ENCODE measurements at places on chromosomes 7 and 10.

DNA sequence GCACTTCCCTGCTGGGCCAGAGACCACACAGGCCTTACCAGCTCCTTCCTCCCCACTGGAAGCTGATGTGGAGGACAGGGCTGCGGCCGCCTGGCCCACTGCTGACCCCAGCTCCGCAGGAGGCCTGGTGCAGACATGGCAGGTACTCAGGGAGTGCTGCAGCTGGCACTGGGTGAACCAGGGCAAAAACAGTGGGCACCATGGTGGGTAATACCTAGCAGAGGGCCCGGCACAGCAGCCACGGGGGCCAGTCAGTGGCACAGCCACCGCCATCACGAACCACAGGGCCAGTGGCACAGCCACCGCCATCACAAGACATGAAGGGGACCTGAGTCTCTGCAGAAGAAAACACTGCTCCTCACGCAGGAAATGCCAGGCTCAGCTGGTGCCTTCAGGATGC, 152.6 kb upstream of the PPP2R2D start:
- no peak for DNase-seq

DNA sequence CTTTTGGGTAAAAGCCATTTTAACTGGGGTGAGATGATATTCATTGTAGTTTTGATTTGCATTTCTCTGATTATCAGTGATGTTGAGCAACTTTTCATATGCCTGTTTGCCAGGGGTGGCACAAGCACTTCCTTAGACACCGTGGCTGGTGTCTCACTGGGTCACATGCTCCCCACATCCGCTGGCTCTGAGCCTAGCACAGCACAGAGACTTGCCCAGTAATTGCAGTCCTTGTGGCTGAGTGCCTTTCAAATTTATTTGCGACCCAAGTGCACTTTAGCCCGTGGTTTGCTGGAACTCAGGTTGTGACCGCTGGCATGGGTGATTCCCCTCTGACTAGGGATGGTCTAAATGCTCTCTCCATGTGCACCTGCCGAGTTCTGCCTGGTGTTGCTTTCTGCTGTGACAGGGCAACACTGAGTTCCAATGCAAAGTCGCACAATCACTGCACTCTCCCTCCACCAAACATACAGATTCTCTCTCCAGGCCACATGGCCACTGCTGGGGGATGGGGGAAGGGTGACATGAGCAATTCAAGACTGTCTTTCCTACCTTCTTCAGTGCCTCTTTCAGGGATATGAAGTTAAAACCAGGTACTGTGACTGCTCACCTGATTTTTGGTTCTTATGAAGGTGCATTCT, 66.5 kb downstream of the ZNF277 start:
- DNase-seq = no peak

DNA sequence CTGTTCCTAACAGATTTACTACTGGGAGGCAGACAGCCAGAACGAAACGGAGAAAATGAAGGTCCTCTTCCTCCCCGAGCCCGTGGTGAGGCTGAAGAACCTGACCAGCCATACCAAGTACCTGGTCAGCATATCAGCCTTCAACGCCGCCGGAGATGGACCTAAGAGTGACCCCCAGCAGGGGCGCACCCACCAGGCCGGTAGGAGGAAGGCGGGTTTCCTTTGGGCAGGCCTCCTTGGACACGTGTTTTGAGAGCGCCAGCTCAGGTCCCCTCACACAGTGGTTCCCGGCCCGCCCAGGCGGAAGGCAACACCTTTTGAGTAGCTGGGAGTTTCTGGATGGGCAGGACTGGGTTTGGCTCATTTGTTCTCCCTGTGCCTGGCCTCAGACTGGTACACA, 474.0 kb upstream of the FOXK1 start:
- DNase-seq = no peak

DNA sequence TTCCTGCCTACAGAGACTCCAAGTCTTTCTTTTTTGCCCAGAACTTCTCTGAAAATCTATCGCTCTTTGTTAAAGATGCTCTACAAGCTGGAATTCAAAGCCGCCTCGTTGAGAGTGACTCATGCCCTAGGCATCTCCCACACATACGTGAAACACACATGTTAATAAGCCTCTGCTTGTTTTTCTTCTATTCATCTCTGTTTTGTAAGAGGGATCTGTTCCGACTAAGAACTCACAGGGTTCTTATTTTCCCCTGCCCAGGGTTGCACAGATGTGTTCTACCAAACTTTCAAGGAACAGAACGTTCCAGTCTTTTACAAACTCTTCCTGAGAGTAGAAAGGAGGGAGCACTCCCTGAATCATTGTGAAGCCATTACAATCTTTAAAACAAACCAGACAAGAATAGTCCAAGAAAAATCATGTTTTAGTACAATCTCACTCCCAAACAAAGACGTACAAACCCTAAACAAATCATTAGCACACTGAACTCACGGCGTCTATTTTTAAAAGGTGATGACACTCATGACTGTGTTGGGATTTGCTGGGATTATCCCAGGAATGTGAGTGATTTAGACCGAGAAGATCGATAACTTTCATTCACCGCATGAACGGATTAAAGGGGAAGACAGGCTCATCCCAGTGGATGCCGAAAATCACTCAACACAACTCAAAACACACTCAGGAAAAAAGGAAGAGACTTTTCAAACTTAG, 55.3 kb upstream of the INPP5A start:
- no peak for DNase-seq

DNA sequence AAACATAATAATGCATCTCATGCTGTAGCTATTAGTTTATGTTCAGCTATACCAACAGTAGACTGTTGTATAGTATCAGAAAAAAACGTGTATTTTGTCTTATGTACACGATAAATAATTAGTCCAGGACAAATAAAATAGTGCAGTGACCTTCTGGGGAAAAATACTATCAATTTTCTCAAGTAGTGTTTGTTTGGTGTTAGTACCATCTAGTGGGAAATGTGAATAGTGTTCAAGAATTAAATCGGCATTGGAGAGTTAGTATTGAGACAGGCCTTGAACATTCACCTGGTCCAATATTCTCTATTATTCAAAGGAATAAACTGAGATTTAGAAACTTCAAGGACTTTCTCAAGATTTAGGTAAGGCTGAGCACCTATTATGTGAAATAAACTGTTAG, 21.7 kb upstream of the OR2A5 start:
- DNase-seq = no peak

DNA sequence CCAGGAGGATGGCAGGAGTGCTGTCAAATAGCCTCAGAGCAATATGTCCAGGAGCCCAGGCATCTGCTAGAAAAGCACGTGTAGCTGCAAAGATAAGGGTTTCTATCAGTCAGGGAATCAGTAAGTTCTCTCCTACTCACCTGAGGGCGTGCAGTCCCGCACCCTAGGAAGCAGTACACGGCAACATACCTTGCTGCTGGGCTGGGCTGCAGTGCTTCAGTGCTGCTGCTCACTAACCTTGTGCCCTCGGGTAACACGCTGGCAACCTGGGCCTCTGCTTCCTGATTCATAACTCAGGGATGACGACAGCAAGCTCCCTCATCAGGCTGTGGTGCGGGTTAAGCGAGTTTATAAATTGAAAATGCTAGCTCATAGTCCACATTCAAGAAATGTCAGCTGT, 29.5 kb upstream of the CCNY start:
- DNase-seq = no peak

- DNase-seq = no peak
Observed at GRCh38 chr10:9289811-9290210, 1235.3 kb downstream of the GATA3 start.

DNA sequence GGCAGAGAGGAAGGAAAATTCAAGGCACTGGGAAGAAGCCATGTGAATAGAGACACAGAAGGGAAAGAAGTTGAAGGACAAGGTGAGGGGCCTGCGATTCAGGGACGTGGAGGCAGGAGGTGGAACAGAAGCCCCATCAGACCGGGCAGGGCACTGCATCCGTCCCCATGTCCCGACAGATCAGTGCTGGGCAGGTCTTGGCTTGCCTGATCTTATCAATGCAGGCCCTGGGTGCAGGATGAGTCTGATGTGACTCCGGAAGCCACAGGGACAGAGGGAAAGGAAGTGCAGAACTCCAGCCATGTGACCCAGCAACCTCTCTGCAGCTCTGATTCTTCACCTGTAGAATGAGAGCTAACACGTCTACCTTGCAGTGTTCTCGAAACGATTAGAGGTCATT, 136.2 kb upstream of the CTBP2 start:
- no peak for DNase-seq

DNA sequence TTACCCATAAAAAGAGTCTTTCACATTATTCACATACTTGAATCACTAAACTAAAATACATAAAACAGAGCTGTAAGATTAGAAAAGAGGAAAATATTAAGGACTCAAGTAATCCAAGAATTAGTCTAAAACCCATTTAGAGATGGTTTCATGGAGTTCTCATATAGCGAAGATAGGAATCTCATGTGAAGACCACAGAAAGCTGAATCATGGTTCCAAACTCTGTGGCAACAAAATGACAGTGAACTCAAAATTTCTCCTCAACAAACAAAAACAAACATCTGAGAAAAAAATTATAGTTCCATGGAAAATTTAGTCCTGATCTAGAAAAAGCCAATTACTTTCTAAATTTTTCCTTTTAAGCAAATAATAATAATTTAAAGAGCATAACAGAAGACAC, 34.6 kb downstream of the BAZ1B start:
- DNase-seq = no peak

DNA sequence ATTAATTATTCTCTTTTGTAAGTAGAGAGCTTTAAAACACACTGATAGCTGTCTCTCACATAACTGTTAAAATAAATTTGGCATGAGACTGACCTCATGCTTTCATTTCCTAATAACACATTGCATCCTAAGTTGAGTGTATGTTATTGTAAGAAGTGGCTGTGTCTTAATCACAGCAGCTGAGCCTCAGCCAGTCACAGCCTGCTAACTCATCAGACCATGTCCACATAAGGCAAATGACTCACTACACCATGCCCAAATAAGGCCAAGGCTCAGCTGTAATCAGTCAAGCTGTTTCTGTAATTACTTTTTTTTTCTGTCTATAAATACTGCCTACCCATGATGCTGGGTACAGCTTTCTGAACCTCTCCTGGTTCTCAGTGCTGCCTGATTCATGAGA, 860.9 kb downstream of the XPNPEP1 start:
- no peak for DNase-seq

DNA sequence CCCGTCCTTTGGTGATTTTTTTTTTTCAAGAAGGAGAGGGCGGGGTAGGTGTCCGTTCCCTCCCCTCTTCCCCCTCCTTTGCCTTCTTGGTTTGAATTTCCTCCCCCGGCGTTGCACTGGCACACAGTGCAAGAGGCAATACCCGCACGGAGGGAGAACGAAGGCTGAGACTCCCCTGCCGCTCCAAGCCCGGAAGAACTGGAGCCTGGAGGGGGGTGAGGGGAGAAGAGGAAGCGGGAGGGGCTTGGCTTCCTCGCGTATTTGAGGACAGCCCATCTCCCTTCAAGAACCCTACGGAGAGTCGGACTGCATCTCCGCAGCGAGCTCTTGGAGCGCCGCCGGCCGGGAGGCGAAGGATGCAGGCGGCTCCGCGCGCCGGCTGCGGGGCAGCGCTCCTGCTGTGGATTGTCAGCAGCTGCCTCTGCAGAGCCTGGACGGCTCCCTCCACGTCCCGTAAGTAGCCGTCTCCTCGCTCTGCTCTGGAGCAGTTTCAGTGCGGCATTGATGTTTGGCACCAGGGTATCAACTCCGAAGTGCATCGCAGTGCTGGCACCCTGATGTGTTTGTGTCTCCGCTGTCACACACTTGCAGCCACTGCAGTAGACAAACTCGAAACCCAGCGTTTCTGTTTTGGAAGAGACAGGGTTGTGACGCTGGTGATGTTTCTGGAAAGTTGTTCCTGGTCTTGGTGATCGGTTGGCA, at the start of gene CNTNAP2:
CNTNAP2 (plus strand) TSS at position 281 of the 702 bp plus-strand sequence; CDS start at position 357, 76 bp downstream.
- peak; percentile 56 for DNase-seq

GRCh38 chr7:149883452-149883861, 9.7 kb downstream of the ATP6V0E2 start:
- no peak for DNase-seq

GRCh38 chr7:127017196-127017595, 235.5 kb downstream of the GRM8 start:
- DNase-seq = no peak

GRCh38 chr10:63236113-63236935, 103.2 kb downstream of the NRBF2 start:
- DNase-seq = no peak

DNA sequence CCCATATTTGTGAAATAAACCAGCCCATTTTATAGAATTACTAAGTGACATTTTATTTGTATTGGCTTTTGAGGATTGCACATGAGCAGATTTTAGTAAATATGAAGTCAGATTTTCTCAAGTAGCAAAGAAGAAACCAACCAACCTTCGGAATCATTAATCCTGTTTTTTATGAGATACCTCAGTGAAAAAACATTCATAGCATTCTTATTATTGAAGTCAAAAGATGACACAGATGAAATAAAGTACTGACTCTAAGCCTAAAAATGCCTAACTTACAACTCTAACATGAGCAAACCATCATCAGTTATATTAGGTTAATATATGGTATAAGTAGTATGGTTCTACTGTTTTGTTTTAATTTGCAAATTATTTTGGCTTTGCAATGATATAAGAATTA, 59.9 kb upstream of the AGBL3 start:
- no peak for DNase-seq

DNA sequence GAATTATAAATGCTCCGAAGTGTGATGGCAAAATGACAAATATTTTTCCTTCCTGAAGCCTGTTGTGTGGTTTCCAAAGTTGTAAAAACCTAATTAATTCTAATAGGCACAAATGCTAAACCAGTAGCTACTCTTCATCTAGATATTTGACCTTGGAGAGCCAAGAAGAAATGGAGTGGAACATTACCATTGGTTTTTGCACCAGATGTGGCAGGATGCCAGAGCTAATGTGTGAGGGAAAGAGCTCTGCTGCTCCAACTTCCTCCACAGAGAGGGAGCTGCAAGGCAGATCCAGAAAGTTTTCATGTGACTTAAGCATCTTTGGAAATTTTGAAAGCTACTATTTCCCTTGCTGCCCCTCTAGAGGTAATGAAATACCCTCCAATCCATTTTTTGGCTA, 65.1 kb upstream of the HPS1 start:
- no peak for DNase-seq

- no peak for DNase-seq
Observed at GRCh38 chr7:81036057-81036456, 117.2 kb upstream of the SEMA3C start.

DNA sequence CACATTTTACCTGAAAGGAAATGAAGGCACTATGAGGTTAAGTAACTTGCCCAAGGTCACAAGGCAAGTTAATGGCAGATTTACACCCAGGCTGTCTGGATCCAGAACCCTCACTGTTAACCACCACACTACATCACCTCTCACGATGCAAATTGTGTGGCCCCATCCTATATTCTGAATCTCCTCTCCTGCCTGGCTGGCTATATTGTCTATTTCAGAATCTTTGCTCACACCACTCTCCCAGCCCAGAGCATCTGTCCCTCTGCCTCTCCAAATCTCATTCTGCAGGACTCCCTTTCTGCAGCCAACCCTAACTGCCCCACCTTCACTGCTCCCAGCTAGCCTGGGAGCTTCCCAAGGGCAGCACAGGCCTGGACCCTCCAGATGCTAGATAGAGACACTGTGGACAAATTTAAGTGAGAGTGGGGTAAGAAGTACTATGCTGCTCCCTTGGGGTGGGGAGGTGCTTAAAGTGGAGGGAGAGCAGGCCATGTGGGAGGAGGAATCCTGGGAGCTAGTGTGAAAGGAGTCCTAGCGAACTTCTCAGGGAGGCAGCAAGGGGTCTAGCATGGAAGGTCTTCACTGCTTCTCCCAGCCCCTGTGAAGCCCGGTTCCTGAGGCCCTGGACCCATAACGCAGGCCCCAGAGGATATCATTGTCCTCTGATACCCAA, 786 bp downstream of the CUEDC2 start:
- no peak for DNase-seq

Data from NCI-H1930 (cell line).